HCEC 1CT (cell line): ENCODE measurements at places on chromosomes 6 and 20.

GRCh38 chr6:112243861-112244827 is 10.2 kb downstream of the LAMA4 start:
- DNase-seq = no peak

DNA sequence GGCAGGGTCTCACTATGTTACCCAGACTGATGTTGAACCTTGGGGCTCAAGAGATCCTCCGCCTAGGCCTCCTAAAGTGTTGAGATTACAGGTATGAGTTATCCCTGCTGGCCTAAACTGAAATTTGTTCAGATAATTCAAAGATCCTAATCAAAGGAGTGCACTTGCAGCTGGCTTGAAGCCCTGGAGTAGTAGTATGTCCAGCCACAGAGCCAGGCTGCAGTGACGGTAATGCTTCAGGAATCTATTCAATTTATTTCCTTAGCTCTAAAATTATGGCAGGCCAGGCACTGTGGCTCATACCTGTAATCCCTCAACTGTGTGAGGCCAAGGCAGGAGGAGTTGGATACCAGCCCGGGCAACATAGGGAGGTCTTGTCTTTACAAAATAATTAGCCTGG is 1.4 kb upstream of the DDX43 start:
- no peak for DNase-seq

DNA sequence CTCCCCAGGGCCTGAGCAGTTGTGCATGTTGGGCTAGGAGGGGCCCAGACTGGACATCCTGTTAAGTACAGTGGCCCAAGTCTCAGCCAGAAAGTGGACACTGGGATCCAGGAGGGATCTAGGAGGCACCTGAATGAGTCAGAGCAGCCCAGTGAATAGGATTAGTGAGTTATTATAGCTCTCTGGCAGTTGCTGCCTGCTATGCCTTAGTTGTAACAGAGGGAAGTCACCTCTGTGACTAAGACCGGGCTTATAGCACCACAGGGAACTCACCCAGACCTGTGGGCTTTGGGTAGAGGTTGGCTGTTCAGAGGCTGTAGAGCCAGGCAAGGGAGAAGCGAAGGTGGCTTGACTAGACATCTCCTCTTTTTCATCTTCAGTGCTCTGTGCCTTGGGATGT is 39.0 kb upstream of the AAR2 start:
- no peak for DNase-seq

DNA sequence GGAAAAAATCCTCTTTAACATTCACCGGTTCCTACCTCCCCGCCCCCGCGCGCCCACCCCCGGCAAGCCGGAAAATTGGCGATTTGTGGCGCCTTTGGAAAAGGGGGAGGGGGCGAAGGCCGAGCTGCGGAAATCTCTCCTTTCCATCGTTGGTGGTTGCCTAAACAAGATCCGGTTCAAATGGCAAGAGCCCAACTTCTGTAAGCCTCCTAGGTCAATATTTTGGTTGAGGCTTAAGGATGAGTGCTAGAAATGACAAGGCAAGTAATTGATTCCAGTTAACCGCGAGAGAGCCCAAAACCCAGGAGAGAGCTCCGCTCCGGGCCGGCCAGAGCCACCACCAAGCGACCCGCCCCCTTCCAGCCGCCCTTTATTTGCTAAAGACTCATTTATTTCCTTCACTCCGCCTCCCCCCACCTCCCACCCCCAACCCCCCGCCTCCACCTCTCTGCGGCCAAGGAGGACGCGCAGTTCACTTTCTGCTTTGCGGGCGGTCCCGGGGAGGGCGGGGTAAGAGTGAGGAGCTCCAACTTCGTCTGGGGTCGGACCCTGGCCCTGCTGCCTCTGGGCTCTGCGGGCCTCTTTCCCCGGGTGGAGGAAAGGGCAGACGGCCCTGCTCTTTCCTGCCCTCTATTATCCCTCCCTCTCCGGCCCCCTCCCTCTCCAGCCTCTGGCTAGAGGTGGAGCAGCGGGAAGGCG is 838 bp upstream of the NKX2-2 start:
- DNase-seq = no peak

- peak; percentile 20 for DNase-seq
Observed at GRCh38 chr6:135722190-135722589, 129.3 kb upstream of the PDE7B start.

- no peak for DNase-seq
Observed at GRCh38 chr20:46027245-46027853, 1.7 kb upstream of the SLC12A5 start.

DNA sequence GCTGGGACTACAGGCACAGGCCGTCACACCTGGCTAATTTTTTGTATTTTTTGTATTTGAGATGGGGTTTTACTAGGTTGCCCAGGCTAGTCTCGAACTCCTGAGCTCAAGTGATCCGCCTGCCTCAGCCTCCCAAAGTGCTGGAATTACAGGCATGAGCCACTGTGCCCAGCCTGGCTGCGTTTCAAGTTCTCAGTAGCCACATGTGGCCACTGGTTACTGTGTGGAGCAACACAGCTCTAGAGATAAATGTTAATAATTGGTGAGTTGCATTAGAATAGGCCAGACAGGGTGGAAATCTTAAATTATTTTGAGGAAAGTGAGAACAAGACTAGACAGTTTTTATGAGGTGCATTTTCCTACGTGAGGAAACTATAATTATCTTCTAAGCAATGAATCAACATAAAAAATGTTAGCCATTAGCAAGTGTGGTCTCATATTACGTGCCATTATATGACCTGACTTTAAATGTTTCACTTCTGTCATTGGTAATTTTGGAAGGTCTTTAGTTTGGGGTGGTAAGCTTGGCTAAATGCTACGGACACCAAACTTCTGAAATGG is 129.6 kb downstream of the PLEKHG1 start:
- no peak for DNase-seq

DNA sequence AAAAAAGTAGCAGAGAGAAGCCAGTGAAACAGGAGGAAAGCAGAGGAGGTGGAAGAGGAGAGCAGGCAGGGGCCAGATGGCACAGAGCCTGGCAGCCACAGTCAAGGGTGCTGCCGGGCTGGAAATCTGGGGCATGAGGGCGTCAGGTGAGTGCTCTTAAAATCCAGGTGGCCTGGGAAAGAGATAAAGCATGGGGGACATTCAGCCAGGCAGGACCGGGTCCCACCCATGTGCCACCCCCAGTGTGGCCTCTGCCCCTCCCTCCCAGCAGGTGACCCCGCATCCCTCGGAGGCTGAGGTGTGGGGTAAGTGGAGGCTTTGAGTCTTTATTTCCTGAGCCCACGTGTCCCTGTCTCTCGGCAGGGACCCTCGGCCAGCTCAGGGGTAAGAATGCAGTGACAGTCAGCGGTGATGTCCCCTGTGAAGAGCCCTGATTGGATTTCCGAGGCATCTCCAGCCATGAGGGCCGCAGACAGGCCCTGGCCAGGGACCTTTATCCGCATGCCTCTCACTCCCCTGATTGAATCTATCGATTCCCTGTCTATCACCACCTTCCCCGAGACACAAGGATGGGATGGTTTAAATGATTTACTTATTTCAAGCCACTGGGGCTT is 33.8 kb upstream of the SULF2 start:
- DNase-seq = no peak

DNA sequence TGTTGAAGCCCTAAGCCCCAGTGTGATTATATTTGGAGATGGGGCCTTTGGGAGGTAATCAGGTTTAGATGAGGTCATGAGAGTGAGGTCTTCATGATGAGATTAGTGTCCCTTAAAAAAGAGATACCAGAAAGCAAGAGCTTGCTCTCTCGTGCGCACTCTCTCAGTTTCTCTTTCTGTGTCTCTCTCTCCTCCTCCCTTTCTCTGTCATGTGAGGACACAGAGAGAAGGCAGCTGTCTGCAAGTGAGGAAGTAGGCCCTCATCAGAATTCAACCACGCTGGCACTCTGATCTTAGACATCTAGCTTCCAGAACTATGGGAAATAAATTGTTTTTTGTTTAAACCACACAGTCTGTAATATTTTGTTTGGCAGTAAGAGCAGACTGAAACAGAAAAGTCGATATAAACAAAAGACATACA is 180.5 kb downstream of the IBTK start:
- no peak for DNase-seq

DNA sequence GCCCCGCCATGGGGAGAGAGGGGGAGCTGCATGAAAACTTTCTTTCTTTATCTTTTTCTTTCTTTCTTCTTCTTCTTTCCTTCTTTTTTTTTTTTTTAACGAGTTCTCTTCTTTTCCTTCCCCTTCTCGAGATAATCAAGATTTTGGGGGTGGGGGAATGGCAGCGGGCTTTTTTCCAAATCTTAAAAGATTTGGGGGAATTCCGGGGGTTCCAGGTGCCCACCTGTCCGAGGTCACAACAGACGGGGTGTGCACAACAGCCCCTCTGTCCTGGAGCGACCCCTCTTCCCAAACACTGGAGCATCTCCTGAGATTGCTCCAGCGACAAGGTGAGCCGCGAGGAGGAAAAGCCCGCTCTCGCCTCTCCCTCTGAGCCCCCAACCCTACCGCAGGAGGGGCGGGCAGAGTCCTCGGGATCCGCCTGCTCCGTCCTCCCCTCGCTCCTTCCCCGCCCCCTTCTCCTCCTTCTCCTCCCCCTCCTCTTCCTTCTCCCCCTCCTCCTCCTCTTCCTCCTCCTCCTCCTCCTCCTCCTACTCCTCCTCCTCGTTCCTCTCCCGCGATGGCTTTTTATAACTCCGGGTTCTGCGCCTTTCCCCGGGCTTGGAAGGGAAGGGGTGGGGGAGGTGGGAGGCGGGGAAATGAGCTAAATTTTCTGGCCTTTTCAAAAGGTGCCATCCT is 689 bp upstream of the KCNB1 start:
- DNase-seq = no peak

GRCh38 chr6:94862112-94862511 is 715.2 kb upstream of the MANEA start:
- DNase-seq = no peak

- DNase-seq = peak; percentile 48
Observed at GRCh38 chr6:66948106-66948505, 1241.1 kb upstream of the EYS start.

DNA sequence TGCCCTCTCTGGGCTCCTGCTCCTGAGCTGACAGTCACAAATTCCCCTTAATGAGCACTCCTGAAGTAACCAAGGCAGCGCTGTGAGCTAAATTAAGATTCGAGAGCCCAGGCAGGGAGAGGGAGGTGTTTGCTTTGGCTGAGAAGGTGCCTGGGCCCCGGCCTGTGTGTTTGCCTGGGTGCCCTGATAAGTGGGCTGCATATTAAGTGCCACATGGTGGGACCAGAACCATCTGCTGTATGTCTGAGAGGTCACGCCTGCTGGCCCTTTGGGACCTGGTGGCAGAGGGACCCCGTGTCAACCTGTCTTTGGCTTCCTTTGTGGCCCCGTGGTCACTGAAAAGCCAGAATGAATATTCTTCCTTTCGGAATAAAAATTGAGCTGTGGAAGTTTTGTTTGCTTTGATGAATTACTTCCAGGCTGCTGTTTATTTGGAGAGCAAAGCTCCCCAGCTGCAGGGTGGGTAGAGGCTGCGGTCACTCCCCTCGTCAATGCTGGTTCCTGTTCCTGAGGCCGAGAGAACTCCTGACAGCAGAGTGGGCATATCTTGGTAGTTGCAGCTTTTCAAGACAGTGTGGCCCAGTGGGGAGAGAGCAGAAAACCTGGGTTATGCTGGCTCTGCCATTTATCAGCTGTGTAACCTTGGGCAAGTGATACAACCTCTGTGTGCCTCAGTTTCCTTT is 17.5 kb upstream of the KCNK16 start:
- no peak for DNase-seq

- DNase-seq = no peak
Observed at GRCh38 chr20:3090565-3090964, 6.0 kb upstream of the AVP start.

DNA sequence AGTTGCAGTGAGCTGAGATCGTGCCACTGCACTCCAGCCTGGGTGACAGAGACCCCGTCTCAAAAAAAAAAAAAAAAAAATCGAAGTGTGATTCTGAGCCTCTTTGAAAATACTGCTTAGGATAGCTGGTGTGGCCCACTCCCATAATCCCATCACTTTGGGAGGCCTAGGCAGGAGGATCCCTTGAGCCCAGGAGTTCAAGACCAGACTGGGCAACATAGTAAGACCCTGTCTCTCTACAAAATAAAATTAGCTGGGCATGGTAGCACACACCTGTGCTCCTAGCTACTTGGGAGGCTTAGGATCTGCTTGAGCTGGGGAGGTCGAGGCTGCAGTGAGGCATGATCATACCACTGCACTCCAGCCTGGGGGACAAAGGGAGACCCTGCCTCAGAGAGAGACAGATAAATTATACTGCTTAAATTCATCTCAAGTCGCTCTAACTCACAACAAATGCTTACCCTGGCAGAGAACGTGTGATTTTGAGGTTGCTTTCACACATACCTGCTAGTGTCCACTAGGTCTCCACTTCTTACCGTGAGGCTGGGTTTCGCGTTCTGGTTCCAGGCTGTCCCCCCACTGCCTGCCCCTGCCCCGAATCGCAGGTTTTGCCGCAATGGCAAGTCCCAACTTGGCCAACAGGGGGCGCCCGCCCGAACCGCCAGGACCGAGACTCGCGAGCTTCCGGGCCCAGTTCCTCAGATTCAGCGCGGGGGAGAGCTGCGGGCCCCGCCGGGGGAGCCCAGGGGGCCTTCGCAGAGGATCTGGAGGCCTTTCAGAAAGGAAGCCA is 12.3 kb upstream of the TMC2 start:
- DNase-seq = peak; percentile 70
